ENCODE measurements at places on chromosomes 4 and X.

GRCh38 chrX:28158019-28158777, 176.9 kb upstream of the DCAF8L1 start:
- DNase-seq, result no peak

DNA sequence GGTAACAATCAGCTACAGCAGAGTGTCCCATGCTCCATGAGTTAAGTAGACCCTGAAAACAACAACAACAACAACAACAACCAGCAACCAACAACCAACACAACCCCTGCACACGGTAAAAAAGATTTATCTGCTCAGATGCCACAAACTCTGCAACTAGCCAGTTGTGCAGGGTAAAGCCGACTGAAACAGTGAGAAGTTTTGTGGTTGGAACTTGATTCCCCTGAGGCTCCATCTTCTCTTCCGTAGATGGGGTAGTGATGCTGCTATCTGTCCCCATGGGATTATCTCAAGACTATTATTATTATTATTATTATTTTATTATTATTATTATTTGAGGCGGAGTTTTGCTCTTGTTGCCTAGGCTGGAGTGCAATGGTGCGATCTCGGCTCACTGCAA, 50.6 kb upstream of the RAPGEF2 start:
- no peak for DNase-seq

DNA sequence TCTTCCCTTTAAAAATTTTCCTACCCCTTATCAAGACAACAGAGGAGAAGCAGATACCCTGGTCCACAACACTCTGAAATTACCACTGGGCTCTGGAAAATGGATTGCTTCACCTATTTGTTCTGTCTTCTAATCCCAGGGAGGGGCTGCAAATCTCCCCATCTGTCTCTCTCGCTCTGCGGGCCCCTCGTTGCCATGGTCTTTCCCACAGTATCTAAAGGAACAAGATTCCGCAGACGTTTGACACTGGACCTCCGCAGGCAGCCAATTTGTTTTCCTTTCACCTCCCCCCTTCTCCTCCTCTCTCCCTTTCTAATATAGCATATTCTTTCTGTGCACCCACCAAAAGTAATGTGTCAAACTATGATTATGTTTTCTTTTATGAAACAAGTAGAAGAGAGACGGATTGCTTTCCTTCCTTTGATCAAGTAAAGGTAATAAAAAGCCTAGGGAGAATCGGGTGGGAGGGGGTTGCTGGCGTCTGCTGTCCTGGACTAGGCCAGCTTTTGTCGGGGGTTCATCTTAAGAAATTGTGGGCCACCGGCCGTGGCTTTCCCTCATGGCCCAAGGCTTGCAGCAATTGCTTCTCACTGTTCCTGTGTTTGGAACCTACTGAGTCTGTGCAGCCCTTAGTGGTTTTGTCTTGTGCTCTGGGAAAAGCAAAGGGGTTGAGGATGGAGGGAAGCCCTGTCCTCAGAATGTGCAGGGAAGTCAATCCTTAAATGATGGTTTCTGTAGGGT, 81.0 kb downstream of the MGST2 start:
- DNase-seq, result no peak

DNA sequence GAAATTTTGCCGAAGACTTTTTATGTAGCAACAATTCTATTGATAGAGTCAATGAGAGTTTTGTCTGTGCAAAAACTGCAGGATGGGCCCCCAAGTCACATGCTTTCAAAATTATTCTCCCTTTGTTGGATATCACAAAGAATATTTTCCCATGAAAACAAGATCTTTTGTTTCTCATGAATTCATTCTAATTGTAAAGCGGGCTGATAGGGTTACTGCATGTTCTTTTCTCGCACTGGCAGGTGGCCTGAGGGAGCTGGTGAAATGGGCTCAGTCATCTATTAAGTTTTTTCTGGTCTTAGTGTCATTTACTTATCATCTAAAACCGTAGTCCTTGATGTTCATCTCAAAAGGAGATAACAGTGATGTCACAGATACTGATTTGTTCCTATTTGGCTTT, 44.2 kb downstream of the MID1IP1 start:
- no peak for DNase-seq

- no peak for DNase-seq
These were observed 26.5 kb downstream of the RPS6KA3 start for GRCh38 chrX:20240201-20240600.

GRCh38 chrX:56728752-56729151, 291 bp upstream of the NBDY start:
- peak; percentile 43 for DNase-seq

DNA sequence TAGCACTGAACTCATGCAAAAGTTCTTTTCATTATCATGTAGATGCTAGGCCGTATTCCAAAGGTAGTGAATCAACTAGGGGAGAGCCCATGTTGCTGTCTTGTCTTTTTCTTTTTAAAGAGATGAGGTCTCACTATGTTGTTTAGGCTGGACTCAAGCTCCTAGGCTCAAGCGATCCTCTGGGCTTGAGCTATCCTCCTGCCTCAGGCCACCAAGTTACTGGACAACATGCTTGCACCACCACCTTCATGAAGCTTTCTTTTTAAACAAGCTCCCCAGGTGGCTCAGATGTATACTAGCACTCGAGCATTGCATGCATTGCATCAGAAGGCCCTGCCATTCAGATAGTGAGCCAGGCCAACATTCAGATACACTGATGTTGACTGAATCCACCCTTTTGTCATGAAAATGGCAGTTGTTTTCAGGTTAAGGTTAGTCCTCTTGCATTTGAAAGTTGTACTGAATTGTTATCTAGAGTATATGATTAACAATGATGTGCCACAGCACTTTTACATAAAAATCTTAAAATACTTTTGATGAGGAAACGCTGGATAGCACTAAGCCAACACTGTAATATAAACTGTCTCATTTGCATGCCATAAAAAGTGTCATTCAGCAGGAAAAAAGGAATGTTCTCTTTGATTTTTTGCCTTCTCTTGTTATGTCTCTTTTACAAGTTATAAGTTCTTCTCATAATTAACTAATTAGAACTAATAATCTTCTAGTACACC, 76.7 kb downstream of the FNIP2 start:
- DNase-seq, result no peak

DNA sequence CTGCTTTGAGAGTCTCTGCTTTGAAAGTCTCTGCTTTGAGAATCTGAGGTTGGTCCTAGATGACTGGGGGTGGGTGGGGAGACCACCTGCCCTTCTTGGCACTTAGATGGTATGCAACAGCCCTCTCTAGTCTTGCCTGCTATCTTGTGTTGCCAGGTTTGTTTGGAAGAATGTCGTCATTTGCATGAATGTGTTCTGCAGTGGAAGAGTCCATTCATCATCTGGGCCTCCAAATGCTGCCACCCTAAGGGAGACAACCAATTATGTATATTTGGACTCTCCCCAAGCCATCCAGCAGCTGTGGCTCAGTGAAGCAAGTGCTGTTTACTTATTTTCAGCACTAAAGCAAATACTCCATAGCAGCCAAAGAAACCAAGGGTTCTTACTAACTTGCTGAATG, 44.6 kb upstream of the TRPC5OS start:
- DNase-seq, result no peak

GRCh38 chr4:94363136-94363655, 20.6 kb upstream of the HPGDS start:
- no peak for DNase-seq

DNA sequence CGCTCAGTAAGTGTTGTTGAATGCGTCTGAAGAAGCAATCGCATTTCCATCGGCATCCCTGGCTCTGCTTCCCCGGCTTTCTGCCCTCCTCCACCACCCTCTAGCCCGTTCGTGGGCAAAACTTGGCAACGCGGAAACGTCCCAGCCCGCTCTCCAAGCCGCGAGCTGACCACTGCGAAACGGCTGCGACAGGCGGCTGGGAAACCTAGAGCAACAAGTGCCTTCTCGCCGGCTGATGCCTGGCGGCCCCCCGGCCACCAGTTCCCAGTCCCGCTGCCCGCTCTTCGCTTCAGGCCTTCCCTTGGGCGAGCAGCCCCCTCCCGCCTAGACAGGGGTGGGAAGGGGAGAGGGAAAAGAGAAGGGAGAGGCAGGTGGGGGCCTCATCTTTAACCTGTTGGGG, 837 bp downstream of the CITED1 start:
- no peak for DNase-seq

GRCh38 chrX:153651540-153652079, 4.6 kb downstream of the DUSP9 start:
- no peak for DNase-seq

DNA sequence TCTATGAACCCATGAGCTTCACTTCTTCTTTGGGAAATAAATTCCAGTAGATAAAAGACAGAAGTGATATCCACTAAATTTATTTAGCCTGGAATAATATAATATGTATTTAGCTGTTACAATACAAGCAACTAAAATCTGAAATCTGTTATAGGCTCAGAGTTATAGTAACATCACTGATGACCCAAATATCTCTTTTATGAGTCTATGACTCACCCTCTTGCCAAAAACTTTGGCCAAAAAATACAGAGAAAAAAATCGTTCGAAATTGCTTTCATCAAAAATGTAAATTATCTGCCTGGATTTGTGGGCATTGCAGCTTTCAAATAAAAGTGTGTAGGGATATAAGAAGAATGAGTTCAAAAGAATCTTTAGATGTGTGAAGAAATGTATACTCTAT, 89.4 kb upstream of the DKK2 start:
- DNase-seq, result no peak

DNA sequence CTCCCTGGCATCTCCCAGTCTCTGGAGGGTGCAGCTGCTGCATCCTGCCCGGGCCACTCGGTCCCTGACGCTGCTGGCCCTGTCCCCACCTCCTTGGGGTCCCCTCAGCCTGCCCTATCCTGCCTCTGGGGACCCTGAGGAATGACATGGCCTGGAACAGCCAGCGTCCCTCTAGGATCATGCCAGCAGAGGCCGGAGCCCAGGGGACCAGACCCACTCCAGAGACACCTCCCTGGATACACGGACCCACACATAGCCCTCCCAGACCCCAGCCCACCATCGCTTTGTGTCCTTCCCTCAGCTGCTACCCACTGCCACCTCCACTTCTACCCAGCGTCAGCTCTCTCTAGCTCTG, 35.5 kb downstream of the CPLX1 start:
- DNase-seq, result no peak

DNA sequence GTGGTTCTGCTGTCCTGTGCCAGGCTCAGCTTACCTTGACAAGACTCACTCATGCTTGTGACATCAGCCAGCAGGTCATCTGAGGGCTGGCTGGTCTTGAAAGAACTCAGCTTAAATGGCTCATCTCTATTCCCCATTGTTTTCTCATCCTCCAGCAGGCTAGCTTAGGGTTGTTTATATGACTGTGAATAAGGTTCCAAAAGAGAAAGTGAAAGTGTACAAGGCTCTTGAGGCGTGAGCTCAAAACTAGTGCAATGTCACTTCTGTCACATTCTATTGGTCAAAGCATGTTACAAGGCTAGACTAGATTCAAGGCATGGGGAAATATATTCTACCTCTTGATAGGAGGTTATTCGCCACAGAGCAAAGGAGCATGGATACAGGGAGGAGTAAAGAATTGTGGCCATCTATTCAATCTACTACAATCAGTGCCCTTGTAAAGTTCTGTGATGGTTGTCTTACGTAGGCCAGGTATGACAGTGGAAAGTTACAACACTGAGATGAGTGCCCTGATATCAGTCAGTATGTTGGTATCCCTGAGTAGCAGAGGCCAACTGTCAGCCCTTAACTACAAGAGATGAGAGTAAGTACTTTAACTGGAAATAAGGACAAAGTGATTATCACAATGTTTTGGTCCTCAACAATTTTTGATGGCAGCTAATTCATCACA, 19.8 kb upstream of the TMLHE start:
- no peak for DNase-seq

GRCh38 chrX:16832301-16832700, 37.9 kb downstream of the RBBP7 start:
- DNase-seq, result no peak

- no peak for DNase-seq
These were observed 95.9 kb upstream of the C1QTNF7 start for GRCh38 chr4:15331930-15332329.

GRCh38 chr4:186724058-186724863, 605 bp upstream of the FAT1 start:
- DNase-seq, result no peak

DNA sequence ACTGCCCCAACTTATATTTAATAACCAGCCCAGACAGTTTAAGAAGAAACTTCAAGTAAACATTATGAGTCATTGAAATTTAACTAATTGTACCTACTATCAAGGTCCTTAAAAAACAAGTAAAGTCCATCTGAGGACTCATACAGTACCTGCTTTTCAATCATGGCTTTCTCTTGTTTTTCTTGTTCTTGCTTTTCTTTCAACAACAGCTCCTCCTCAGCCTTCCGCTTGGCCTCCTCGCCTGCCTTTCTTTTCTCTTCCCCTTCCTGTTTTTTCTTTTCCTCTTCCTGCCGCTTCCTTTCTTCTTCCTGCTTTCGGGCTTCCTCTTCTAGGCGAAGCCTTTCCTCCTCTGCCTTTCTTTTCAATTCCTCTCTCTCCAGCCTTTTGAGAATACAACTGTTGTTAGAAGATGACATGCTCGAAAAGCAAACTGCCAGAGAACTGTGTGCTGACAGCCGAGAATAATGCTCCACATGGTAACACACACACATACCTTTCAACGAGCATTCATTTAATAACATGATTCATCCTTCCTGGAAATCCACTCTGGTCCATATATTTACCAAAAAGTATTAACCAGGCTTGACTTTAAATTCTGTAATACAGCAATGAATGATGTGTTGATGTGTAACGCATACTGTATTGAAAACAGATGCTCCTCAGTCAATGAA, 25.2 kb upstream of the BCLAF3 start:
- DNase-seq, result no peak

GRCh38 chr4:137454767-137455166, 77.5 kb downstream of the PCDH18 start:
- no peak for DNase-seq

DNA sequence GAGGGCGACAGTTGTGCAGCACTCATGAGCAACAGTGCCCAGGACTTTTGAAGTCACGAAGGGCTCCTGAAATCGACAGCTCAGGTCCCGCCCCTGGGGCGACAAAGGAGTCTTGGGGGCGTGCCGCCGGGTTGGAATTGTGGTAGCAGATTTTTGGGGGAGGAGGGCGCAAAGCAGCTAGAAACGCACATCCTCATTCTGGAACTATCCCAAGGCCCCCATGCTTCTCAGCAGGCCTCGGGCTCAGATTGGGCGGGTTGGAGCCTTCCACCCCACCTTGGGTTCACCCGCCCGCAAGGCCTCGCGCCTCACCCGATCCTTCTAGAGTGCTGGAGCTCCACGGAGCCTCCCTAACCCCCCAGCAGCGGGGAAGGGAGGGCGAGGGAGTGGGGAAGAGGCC, 85.5 kb downstream of the HPRT1 start:
- no peak for DNase-seq

DNA sequence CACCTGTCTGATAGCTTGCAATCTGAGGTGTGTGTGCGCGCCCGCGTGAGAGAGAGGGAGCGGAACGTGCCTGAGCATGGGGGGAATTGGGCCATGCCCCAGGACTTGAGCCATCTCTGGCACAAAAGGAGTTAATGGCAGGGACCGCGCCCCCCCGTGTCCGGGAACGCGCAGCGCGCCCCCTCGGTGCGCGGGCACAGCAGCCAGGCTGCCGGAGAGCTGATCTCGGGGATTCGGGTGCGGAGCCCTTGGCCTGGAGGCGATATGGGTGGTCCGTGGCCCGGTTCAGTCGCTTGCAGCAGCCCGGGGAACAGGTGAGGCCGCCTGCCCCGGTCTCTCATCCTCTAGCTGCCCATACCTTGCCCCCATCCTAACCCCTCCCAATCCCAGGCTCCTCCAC, at the start of gene NLGN3:
Gene NLGN3 (plus strand): TSS at position 191 of the 400 bp plus-strand sequence. CDS start 2,909 bp downstream, outside the sequence.
- no peak for DNase-seq

Data from activated CD4-positive, alpha-beta T cell treated with anti-CD3 and anti-CD28 coated beads for 4 hours (primary cell).